ENCODE measurements at places on chromosomes 12 and 14.

DNA sequence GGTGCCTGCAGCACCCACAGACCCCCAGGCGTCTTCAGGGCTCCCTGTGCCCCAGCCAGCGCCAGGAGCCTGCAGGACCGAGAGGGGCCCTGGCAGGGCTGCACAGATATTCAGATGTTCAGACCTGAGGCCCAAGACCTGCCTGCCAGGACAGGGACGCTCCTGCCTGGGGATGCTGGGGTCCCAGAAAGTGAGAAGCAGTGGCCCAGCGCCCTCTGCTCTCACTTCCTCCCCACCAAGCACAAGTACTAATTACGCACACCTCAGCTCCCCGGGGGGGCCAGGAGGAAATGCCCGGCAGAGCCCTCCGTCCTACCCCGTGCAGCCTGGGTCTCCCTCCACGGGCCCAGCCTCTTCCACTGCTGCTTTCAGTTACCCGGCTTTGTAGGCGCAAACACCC is 28.8 kb upstream of the INF2 start:
- no peak for DNase-seq

DNA sequence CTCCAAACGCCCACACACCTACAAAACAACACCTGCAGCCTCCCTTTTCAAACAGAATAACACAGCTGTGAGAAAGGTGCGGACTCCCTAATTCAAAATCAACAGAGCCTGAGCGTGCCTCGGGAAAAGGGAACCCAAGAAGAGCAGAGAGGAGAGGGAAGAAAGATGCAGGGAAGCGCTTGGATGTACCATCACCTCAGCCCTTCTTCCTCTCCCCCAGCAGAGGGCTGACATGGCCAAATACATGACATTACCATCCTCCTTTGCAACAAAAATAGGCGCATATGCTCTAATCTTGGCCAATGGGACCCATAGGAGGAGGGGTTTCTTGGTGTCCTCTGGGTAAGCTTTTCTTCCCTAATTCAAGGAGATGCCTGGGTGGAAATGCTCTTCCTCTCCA is 78.0 kb downstream of the CPSF2 start:
- DNase-seq, result no peak

- DNase-seq, result no peak
These were observed 30.5 kb downstream of the TSPAN19 start for GRCh38 chr12:85005615-85006014.

DNA sequence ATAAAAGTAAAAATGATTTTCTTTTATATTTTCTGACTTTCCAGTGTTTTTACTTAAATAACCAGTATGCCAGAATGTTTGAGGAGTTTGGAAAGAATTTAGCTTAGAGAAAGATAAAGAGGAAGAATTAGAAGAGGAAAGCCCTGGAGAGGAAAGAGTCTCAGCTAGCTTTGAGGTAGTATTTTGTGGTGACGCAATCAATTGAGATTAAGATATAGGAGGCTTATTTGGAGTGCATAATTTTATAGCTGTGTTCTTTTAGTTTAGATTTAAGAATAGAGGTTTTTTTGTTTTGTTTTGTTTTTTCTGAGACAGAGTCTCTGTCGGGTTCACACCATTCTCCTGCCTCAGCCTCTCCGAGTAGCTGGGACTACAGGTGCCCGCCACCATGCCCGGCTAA is 18.1 kb downstream of the CLEC2B start:
- DNase-seq, result no peak

GRCh38 chr12:52004042-52004648 is 2.6 kb upstream of the TAMALIN start:
- peak; percentile 51 for DNase-seq

DNA sequence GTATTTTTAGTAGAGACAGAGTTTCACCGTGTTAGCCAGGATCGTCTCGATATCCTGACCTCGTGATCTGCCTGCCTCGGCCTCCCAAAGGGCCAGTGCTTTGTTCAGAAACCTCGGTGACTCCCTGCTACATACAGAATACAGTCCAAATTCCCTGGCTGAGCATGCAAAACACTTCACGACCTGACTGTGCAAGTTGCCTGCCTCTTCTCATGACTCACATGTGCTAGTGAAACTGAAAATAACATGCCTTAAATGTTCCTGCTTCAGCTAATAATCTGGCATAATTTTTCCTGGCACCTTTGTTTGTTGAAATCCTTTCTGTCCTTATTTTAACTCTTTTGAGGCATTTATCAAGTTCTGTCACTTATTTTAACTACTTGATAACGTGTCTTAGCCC is 8.2 kb downstream of the DMAC2L start:
- no peak for DNase-seq

- DNase-seq, result no peak
These were observed 329.8 kb downstream of the ATP23 start for GRCh38 chr12:58270966-58271705.

GRCh38 chr14:51453869-51454268 is 197.8 kb upstream of the FRMD6 start:
- no peak for DNase-seq

DNA sequence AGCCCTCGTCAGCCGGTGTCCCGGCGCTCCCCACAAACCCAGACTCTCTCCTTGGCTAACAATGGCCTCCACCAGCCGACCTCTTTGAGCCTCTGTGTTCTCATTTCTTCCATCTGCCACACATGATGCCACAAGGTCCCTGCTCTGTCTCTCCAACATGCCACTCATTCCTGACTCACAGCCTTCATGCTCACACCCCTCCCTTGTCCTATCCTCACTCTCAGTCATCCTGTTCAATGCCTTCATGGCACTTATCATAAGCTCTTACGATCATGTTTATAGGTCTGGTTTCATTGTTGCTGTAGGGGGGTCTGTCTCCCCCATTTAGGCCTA is 9.6 kb upstream of the SERPINA11 start:
- DNase-seq, result no peak

- DNase-seq, result no peak
These were observed 373.1 kb upstream of the DCN start for GRCh38 chr12:91555436-91556415.

GRCh38 chr12:82645414-82645813 is 41.3 kb upstream of the TMTC2 start:
- DNase-seq, result no peak

GRCh38 chr12:93831374-93831773 is 154.2 kb downstream of the CRADD start:
- no peak for DNase-seq

- DNase-seq, result no peak
These were observed 9.2 kb downstream of the FOXN3 start for GRCh38 chr14:89407856-89408255.

- DNase-seq, result no peak
These were observed 13.8 kb downstream of the DTX1 start for GRCh38 chr12:113070117-113070906.
